ENCODE measurements at places on chromosomes 11 and 22.

DNA sequence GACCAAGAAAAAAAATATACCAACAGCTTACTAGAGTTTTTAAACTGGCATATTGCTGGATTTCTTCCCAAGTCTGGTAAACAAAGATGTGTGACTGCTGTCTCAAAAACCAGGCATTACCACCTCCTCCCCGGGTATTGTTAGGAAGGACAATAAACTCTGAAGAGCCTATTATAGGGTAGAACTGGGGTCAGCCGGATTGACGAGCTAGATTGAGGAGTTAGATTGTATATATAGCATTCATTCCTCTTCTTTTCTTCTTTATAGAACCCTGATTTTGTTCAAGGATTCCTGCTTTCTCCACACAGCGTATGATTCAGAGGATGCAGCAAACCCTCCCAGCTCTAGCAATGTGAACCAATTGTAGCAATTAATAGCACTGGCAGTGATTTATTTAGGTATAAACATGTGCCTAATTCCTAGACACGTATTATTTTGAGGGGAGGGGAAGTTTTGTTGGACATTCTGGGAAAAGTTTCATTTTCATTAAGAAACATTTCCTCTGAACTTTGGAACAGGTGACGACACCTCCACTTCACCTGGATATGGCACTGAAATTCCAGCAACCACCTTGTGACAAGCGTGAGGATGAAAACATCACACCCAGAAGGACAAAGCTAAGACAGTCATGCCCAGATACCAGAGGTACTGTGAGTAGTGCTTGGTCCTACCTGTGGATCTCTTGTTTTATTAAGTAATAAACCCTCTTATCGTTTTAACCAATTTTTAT is 679.4 kb upstream of the KIRREL3 start:
- no peak for DNase-seq

GRCh38 chr11:74751303-74751702 is 2.7 kb downstream of the RNF169 start:
- DNase-seq, result no peak

GRCh38 chr22:42451499-42452145 is 19.4 kb upstream of the NFAM1 start:
- DNase-seq, result no peak

- no peak for DNase-seq
Measured at GRCh38 chr22:23970816-23971486, 3.3 kb downstream of the DDT start.

DNA sequence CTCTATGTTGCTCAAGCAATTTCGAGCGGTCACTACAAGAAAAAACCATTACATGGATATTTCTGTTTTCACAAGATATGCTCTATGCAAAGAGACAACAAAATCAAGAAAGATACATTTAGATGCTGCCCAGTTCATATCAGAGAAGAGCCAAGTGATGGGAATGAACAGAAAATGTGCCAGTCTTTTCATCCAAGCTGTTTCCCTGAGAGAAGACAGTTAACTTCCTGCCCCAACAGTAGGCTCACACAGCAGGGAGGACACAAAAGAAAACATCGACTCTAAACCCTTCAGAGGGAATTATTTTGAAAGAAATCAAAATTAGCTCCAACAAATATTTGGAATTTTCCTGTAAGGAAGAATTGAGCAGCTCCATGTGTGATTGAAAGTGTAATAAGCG is 11.6 kb downstream of the JAML start:
- no peak for DNase-seq

DNA sequence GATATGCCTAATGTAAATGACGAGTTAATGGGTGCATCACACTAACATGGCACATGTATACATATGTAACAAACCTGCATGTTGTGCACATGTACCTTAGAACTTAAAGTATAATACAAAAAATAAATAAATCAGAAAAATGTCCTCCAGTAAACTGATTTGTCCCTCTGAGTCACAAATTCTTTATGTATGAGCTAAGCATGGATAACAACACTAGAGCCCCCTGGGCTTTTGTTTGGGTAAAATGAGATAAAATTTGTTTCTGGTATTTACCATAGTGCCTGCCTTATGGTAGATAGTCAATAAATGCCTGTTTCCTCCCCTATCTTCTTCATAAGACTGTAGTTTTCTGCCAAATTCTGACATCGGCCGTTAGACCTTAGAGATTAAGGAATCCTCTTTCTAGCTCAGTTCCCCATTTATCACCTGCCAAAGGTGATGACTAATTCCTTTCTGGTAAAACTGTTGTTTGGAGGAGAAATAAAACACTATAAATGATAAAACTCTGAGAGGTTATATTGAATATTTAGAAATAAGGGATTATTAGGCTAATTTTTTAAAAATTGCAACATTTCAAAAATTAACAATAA is 43.6 kb upstream of the LUZP2 start:
- no peak for DNase-seq

- DNase-seq, result peak; percentile 50
Measured at GRCh38 chr22:31148953-31149627, 8.8 kb upstream of the PLA2G3 start.

DNA sequence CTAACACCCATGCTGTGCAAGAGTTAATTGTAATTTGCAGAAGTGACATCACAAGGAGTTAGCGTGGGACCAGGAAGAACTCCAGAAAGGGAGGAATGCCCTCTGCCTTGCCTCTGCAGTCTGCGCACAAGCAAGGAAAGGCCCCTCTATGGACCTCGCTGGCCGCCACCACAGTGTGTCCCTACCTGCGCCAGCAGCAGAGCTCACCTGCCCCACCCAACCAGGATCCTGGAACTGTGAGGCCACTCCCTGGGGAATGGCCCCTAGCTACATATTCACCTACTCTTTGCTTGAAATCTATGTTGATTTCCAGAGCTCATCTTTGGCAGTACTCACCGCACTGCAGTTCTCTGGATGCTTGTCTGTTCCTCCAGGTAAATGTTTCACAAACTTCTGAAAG is 72.0 kb upstream of the MTNR1B start:
- DNase-seq, result no peak

DNA sequence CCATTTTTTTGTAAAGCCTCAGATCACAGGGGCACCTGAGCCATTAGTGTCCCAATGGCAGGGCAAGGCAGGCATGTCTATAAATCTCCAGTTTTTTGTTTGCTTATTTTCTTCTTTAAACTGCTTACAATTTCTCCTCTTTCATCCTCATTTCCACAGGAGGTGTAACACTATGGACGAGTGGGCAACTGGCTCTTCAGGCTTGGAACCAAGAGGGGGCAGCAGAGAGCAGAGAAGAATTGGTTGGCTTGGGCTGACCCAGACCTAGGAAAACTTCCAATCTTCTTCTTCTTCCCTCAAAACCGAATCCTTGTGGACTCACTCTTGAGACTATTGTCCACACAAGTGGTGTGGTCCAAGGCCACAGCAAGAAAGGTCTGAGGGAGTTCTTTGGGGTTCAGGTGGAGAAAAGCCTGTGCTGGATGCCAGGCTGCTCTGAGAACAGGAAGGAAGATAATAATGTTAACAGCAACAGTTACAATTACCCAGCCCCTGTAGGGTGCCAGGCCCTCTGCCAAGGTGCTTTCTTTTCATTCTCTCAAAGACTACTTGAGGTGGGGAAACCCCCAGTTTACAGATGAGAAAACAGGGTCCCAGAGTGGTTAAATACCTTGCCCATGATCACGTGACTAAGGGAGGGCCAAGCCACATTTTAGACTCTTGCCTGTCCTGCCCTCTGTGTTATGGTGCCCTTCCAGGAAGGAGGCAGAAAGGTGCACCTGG is 70.7 kb upstream of the E2F8 start:
- peak; percentile 61 for DNase-seq

- no peak for DNase-seq
Measured at GRCh38 chr11:60336767-60337391, 9.8 kb downstream of the MS4A6E start.

DNA sequence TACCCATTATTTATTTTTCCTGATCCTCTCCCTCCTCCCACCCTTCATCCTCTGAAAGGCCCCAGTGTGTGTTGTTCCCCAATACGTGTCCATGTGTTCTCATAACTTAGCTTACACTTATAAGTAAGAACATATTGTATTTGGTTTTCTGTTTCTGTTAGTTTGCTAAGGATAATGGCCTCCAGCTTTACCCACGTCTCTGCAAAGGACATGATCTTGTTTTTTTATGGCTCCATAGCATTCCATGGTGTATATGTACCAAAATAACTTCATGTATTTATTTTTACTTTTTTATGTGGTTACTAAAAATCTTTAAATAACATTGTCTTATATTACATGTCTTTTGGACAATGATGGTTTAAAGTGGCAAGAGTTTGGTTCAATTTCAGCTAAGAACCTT is 15.2 kb downstream of the PDGFD start:
- DNase-seq, result no peak

GRCh38 chr11:18223591-18224387 is 12.8 kb downstream of the SAA4 start:
- DNase-seq, result no peak

- DNase-seq, result no peak
Measured at GRCh38 chr11:72018171-72018570, 19.5 kb downstream of the IL18BP start.

- DNase-seq, result peak; percentile 2
Measured at GRCh38 chr11:66848671-66849500, 5.6 kb downstream of the RCE1 start.

DNA sequence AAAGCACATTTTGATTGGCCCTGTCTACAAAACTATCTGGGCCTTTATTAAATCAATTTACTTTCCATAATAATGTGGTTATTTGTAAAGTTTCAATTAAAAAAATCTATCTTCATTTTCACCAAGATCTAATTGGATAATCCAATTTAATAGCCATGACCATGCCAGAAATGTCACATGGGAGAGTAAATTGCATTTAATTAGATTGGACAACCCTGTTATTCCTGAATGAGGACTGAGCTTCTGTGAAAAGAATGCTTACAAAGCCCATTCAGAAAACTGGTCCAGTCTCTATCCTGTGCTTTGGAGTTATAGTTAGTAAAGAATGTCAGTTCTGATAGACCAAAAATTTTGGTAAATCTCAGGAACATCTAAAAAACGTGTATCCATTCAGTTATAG is 541.9 kb upstream of the ANO5 start:
- no peak for DNase-seq

- no peak for DNase-seq
Measured at GRCh38 chr11:115698243-115698642, 194.0 kb upstream of the CADM1 start.

GRCh38 chr22:42961810-42962209 is 53.1 kb downstream of the PACSIN2 start:
- DNase-seq, result no peak

GRCh38 chr11:46916286-46917108 is 1.9 kb downstream of the LRP4 start:
- DNase-seq, result peak; percentile 38

GRCh38 chr22:44098966-44099530 is 74.9 kb downstream of the PARVB start:
- DNase-seq, result no peak

DNA sequence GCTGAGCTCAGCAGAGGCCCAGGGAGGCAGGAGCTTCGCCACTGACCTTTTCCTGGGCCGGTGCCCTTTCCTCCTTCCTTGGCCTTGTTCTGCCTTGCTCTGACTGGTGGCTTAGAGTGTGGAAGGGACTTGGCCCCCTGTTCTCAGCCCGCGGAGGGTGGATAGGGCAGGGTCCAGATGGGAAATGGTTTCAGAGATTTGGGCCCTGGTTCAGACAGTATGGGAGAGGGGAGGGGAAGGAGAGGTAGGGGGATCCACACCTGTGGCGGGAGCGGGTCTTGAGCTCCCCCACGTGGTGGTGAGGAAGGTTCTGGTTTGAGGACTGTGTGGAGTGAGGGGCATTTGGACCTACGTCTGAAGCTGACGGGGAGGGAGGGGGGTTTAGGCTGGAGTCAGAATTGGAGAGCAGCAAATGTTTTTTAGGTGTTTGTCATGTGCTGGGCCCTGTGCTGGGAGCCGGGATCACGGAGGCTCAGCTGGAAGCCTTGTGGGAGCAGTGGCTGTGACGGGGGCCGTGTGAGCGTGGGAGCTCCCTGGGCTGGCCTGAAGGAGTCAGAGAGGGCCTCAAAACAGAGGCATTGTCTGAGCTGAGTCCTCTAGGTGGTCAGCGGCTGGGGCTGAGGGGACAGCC is 27.2 kb downstream of the SHANK3 start:
- DNase-seq, result no peak

DNA sequence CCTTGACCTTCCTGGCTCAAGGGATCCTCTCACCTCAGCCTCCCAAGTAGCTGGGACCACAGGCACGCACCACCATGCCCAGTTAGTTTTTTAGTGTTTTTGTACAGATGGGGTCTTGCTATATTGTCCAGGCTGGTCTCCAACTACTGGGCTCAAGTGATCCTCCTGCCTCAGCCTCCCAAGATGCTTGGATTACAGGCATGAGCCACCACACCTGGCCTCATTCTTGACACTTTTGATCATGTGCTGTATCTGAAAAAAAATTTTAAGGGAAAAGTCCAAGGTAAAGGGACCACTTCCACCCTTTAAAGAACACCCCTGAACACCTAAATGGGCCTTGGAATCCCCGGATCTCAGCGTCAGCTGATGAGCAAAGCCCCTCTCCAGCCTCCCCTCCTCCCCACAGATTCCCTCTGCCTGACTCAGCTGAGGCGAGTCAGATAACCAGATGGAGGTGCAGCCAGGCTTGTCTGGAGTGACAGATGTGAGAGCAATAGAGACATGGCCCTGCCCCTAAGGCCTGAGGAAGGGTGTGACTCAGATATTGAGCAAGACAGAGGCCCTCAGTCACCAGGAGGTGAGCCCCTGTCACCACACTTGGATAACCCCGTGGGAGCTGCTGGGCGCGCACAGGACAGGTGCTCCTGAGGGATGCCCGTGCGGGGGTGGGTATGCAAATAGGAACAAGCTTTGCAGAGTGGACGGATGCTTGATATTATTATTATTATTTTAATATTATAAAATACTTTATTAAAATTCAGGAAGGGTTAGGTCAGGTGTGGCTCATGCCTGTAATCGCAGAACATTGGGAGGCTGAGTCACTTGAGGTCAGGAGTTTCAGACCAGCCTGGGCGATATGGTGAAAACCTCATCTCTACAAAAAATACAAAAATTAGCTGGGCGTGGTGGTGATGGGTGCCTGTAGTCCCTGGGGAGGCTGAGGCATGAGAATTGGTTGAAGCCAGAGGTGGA is 5.0 kb upstream of the CCDC88B start:
- peak; percentile 43 for DNase-seq

DNA sequence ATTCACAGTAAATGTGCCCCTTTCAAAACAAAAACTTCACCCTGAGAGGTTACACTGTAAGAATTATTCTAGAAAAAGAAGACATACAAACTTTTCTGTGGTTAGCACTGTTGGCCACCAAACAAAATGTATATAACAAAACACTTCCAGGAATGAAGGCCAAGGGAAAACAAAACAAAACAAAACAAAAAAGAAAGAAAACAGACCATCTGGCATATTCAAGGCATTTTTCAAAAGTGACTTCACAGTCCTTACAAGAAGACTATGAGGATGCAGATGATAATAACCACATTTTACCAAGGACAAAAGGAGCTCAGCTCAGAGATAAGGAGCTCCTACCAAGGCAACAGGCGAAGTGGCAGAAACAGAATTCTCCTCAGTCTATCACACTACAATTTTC is 24.9 kb downstream of the CTSC start:
- DNase-seq, result no peak

DNA sequence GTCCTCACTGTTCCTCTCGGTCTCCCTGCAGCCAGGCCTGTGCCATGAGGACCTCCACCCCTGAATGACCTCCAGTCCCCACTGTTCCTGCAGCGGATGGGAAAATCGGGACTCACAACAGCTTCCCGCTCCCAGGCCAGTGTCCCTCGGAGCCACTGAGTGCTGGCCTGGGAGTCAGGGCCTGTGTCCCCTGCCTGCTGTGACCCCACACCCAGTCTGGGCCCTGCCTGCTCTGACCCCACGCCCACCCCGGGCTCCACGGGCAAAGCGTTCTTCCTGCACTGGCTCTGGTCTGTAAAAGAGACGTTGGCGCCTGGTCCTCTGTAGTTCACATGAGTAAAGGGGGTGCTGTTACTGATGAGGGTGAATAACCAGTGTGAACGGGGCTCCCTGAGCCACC is 73.0 kb upstream of the SHISAL1 start:
- no peak for DNase-seq

Data from activated CD4-positive, alpha-beta T cell treated with anti-CD3 and anti-CD28 coated beads, Interleukin-2, amount 50 U/mL, for 48 hours (primary cell).